ENCODE measurements at places on chromosomes 12 and 14. TPM values are rescaled to one million over a fixed set of nuclear protein-coding genes. Genes with fewer than 3 reads are reported as not detected.

The LYZ gene
- not detected for total RNA-seq

The SSPN gene
- total RNA-seq, result not detected

The ACOT6 gene
- not detected for total RNA-seq

The ABCC9 gene
- total RNA-seq, result not detected

The PPFIBP1 gene
- total RNA-seq, result 6.6 TPM

The CLEC6A gene
- total RNA-seq, result not detected

The CLEC14A gene
- not detected for total RNA-seq

The RHOJ gene
- total RNA-seq, result not detected

The TAMALIN gene
- total RNA-seq, result 26.0 TPM

The ADCY4 gene
- 1.3 TPM for total RNA-seq

The CLEC9A gene
- total RNA-seq, result not detected

The KRT73 gene
- total RNA-seq, result not detected

The STAC3 gene
- 1.7 TPM for total RNA-seq

The RPS6KL1 gene
- total RNA-seq, result 4.1 TPM
